ENCODE measurements at places on chromosomes 13 and 19. TPM values are rescaled to one million over a fixed set of nuclear protein-coding genes. Genes with fewer than 3 reads are reported as not detected.

GRCh38 chr13:100987948-100988347 is 313.4 kb upstream of the TMTC4 start:
- DNase-seq, result no peak
- peaks cover 10% of the 10 kb centered on the region for H3K4me1 ChIP-seq
- H3K27ac ChIP-seq, result peak overlapping the region; percentile 27
- H3K27me3 ChIP-seq, result no peaks in the 10 kb centered on the region

DNA sequence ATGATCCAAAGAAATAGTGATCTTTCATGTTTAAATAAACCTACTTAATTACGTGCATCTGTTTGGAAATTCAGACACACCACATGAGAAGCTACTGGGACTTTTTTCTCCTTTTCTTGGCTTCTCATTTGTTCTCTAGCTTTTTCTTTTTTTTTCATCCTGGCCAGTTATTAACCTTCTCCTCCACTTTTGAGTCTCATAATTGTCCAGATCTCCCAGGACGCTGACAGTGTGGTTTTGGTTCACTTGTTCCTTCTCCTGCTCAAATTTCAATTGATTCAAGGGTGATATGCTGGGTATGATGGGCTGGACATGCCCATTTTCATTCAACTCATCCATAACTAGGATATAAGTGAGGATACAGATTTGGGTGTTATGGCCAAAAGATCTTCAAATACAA is 152.3 kb downstream of the TM9SF2 start:
- peaks cover 27% of the 10 kb centered on the region for H3K4me1 ChIP-seq
- H3K4me3 ChIP-seq, result no peak overlapping the region
- H3K27me3 ChIP-seq, result peaks cover 20% of the 10 kb centered on the region
- no peak for DNase-seq
- no peaks in the 10 kb centered on the region for H3K36me3 ChIP-seq

DNA sequence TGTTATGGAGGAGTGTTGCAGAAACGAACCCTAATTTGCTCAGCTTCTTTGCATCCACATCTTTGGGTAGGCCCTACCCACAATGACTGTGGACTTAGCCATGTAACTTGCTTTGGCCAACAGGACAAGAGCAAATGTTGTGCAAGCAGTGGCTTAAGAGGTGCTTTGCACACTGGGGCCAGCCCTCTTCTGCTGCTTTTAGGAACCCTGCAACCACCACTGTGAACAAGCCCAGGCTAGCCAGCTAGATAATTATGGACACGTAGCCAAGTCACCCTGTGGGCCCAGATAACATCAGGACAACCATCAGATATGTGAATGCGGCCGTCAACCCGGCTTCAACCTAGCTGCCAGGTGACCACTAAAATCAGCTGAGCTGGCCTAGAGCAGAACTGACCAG is 17.1 kb downstream of the C19orf47 start:
- H3K4me1 ChIP-seq, result no peaks in the 10 kb centered on the region
- no peak overlapping the region for H3K27ac ChIP-seq
- DNase-seq, result no peak
- H3K27me3 ChIP-seq, result no peaks in the 10 kb centered on the region

DNA sequence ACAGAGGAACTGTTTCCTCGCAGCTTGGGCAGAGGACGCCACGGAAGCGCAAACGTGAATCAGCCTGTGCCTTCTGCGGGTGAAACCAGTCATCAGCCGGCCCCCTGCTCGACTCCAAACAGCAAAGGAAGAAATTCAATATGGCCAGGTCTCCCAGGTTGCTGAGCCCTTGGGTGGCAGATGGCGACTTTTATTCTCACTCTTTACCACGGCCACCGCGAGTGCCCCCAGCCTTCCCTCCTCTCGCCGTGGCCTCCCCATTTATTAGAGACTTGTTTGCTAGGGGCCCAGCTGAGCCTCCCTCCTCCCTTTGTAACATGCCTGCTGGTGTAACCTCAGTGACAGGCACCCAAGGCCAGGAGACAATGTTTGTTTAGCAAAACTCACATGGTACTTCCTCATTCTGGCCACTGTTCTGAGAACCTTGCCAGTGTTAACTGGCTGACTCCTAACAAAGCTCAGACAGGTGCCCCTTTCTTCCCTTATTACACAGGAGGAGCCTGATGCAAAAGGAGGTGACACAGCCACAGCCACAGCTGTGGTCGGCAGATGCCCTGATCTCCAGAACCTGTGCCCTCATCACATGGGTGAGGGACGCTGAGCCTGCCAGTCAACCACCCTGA is 5.8 kb downstream of the RAB20 start:
- no peak overlapping the region for H3K27ac ChIP-seq
- no peaks in the 10 kb centered on the region for H3K36me3 ChIP-seq
- H3K4me1 ChIP-seq, result peaks cover 13% of the 10 kb centered on the region
- peaks cover 27% of the 10 kb centered on the region for H3K27me3 ChIP-seq
- H3K4me3 ChIP-seq, result no peak overlapping the region
- no peak for DNase-seq

GRCh38 chr13:36088001-36088400 is 43.2 kb downstream of the DCLK1 start:
- H3K27ac ChIP-seq, result no peak overlapping the region
- H3K4me3 ChIP-seq, result no peak overlapping the region
- H3K36me3 ChIP-seq, result peaks cover 15% of the 10 kb centered on the region
- no peaks in the 10 kb centered on the region for H3K4me1 ChIP-seq

GRCh38 chr13:62321895-62322294 is 906.2 kb upstream of the PCDH20 start:
- no peak overlapping the region for H3K27ac ChIP-seq
- DNase-seq, result no peak

GRCh38 chr19:16834747-16835146 is 5.5 kb downstream of the SIN3B start:
- DNase-seq, result no peak
- H3K27me3 ChIP-seq, result peaks cover 3% of the 10 kb centered on the region
- peaks cover 9% of the 10 kb centered on the region for H3K4me1 ChIP-seq
- peaks cover 6% of the 10 kb centered on the region for H3K36me3 ChIP-seq
- peak overlapping the region; percentile 31 for H3K4me3 ChIP-seq

GRCh38 chr13:30037306-30037705 is 186.9 kb upstream of the UBL3 start:
- H3K36me3 ChIP-seq, result no peaks in the 10 kb centered on the region
- peaks cover 4% of the 10 kb centered on the region for H3K27me3 ChIP-seq
- peaks cover 44% of the 10 kb centered on the region for H3K4me1 ChIP-seq
- no peak overlapping the region for H3K4me3 ChIP-seq
- H3K27ac ChIP-seq, result no peak overlapping the region

GRCh38 chr13:49667773-49668172 is 23.5 kb downstream of the EBPL start:
- H3K36me3 ChIP-seq, result peaks cover 27% of the 10 kb centered on the region
- H3K4me3 ChIP-seq, result no peak overlapping the region
- no peak for DNase-seq
- peaks cover 32% of the 10 kb centered on the region for H3K4me1 ChIP-seq
- H3K27ac ChIP-seq, result no peak overlapping the region

- H3K36me3 ChIP-seq, result peaks cover 2% of the 10 kb centered on the region
- peaks cover 13% of the 10 kb centered on the region for H3K27me3 ChIP-seq
- H3K27ac ChIP-seq, result no peak overlapping the region
These were observed 3.8 kb downstream of the KDM4B start for GRCh38 chr19:4972509-4973230.

DNA sequence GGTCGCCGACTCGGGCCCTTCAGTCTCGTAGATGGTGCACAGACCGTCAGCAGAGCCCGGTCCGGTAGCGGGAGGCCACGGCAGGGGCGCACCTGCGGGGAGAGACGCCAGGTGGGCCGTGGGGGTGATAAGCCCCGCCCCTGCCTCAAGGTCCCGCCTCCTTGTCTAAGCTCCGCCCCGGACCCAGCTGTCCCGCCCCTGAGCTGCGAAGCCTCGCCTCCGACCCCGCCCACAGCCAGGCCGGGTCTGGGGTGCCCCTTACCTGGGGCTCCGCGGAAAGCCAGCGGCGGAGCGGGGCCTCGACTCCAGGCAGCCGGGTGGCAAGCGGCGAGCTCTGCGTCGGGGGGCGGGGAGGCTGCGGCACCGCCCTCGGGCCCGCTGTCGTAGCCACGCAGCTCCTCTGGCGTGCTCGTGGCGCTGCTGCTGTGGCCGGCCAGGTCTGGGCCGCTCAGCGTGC is 4.7 kb downstream of the PRR36 start:
- H3K4me1 ChIP-seq, result peaks cover 18% of the 10 kb centered on the region
- peak; percentile 39 for DNase-seq
- H3K36me3 ChIP-seq, result no peaks in the 10 kb centered on the region
- no peak overlapping the region for H3K27ac ChIP-seq
- H3K4me3 ChIP-seq, result no peak overlapping the region

DNA sequence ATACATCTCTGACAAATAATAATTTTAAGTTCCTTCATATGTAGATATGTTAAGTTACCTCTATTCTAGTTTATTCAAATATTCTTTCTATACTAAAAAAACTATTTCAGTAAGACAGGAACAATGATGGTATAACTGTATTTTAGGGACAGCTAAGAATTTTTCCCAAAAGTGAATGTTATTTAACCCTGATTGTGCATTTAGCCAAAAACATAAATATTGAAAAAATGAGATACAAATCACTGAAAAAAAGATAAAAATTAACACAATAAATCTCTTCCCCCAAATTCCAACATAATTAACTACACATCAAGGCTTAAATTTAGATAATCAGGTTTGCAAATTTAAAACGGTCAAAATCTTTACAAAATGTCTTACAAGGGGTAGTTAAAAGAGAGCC is 58.1 kb downstream of the KCNRG start:
- no peaks in the 10 kb centered on the region for H3K27me3 ChIP-seq
- peaks cover 2% of the 10 kb centered on the region for H3K36me3 ChIP-seq
- DNase-seq, result no peak
- H3K27ac ChIP-seq, result no peak overlapping the region

GRCh38 chr19:7997809-7998480 is 7.5 kb downstream of the ELAVL1 start:
- peaks cover 60% of the 10 kb centered on the region for H3K4me1 ChIP-seq
- H3K36me3 ChIP-seq, result peaks cover 2% of the 10 kb centered on the region
- DNase-seq, result no peak
- H3K27ac ChIP-seq, result no peak overlapping the region
- H3K4me3 ChIP-seq, result no peak overlapping the region

- H3K27me3 ChIP-seq, result no peaks in the 10 kb centered on the region
- H3K4me3 ChIP-seq, result no peak overlapping the region
- H3K4me1 ChIP-seq, result peaks cover 29% of the 10 kb centered on the region
- H3K36me3 ChIP-seq, result no peaks in the 10 kb centered on the region
These were observed 65.0 kb downstream of the TBC1D4 start for GRCh38 chr13:75417012-75417384.

DNA sequence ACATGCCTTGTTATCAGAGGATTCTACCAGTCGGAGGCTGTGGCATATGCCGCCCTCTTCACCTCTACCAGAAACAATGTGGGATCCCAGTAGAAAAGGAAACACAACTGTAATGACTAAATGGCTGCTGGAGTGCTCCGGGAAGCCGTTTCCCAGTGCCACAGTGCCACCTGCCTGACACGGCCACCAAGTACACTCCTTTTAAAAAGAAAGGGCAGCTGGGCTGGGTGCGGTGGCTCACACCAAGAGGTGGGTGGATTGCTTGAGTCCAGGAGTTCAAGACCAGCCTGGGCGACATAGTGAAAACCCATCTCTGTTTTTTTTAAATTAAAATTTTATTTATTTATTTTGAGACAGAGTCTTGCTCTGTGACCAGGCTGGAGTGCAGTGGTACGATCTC is 67.3 kb downstream of the TRPM4 start:
- H3K4me3 ChIP-seq, result no peak overlapping the region
- no peak overlapping the region for H3K27ac ChIP-seq
- no peak for DNase-seq
- H3K27me3 ChIP-seq, result no peaks in the 10 kb centered on the region
- H3K4me1 ChIP-seq, result peaks cover 5% of the 10 kb centered on the region
- no peaks in the 10 kb centered on the region for H3K36me3 ChIP-seq

- peaks cover 23% of the 10 kb centered on the region for H3K4me1 ChIP-seq
- DNase-seq, result no peak
- H3K4me3 ChIP-seq, result no peak overlapping the region
- H3K36me3 ChIP-seq, result no peaks in the 10 kb centered on the region
These were observed 2.8 kb downstream of the PNMA8B start for GRCh38 chr19:46492841-46493235.

DNA sequence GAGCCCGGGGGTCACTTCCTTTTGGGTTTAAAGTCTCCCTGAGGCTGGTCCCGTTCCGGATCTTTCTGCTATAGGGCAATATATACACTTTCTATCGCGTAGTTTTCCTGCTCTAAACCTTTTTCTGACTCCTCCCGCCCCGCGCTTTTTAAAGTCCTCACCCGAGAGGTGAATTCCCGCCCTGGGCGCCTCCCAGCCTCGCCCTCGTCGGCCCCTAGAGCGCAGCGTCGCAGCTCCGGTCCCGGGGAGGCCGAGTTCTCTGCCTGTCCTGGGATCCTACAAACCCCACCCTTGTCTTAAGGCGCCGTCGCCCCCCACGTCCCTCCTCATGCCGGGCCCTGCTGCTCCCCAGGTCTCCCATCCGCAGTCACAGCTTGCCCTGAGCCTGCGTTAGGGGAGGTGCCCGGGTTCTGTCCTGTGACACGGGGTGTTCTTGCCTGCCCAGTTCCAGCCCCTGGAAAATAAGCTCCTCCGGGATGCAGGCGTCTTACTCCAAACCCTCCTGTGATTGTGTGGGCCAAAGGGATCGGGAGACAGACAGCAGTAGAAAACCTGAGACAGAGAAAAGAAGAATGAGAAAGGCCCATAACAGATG is 491 bp downstream of the ZNF525 start:
- peaks cover 52% of the 10 kb centered on the region for H3K27me3 ChIP-seq
- H3K4me3 ChIP-seq, result peak overlapping the region; percentile 94
- peak overlapping the region; percentile 14 for H3K27ac ChIP-seq
- H3K36me3 ChIP-seq, result no peaks in the 10 kb centered on the region
- peak; percentile 6 for DNase-seq
- H3K4me1 ChIP-seq, result peaks cover 16% of the 10 kb centered on the region

DNA sequence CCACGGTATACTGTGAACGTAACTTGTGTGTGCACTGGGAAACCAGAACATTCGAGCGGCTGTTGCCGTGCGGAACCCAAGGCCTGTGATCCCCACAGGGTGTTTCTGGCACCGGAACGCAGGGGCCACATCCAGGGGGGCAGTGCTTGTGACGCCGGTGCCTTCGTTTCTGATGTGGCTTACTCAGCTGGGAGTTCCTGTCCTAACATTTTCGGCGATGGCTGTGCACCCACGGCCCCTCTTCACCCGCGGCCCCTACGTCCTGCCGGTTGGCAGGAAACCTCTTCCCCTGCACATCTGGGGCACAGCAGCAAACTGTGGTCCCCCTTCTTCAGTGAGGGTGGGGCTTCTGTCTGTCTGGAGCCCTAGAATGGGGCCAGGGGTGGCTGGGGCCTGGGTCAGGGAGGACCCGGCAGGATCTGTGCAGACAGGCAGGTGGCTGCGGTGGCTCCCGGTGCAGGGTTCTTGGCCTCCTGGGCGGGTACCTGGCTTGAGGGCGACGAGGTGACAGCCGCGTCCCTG is 26.2 kb downstream of the CSNK1G2 start:
- no peaks in the 10 kb centered on the region for H3K27me3 ChIP-seq
- no peak overlapping the region for H3K27ac ChIP-seq
- no peak overlapping the region for H3K4me3 ChIP-seq
- H3K36me3 ChIP-seq, result no peaks in the 10 kb centered on the region
- DNase-seq, result no peak

ZNF850 gene
- 13.5 TPM for total RNA-seq

KLK14 gene
- total RNA-seq, result 0.75 TPM

GJB2 gene
- total RNA-seq, result not detected

STARD13 gene
- 23.6 TPM for total RNA-seq

KLK4 gene
- total RNA-seq, result not detected

ACP5 gene
- 2.5 TPM for total RNA-seq

U2AF2 gene
- total RNA-seq, result 342 TPM

ABCA7 gene
- 12.8 TPM for total RNA-seq

SLITRK5 gene
- total RNA-seq, result 5.3 TPM

TJP3 gene
- total RNA-seq, result not detected

TLE6 gene
- total RNA-seq, result not detected

ZNF471 gene
- total RNA-seq, result not detected

PCP2 gene
- total RNA-seq, result not detected
